ENCODE measurements at places on chromosomes 3 and 15.
A peak's percentile ranks its signal among the peaks of the same experiment; 100 is the strongest.

DNA sequence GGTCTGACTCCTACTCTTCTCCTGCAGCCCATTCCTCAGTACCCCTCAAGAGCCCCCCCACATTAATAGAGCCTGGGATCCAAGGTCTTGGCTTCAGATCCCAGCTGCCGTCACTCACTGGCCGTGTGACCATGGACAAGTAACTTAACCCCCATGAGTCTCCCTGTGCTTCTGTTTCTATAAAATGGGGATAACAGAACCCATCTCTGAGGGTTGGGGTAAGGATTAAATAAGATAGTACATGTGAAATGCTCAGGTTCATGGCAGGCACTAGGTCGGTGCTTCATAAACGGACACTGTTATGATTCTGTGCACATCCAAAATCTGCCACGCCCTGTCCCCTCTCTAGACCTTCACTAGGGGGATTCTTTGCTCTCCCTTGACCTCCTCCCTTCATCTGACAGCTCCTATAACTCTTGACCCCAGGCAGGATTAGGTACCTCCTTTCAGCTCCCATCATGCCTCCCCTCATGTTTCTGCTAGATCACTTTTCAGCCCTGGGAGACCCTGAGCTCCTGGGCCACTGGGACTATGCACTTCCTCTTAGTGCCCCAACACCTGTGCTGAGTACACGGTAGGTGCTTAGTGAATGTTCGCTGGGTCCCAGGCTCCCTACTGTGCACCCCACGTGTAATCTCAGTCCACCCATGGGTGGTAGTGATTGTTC lies 1.5 kb downstream of the CAND2 start:
- DNase-seq = no peak

GRCh38 chr3:184335291-184335660 lies 2.1 kb upstream of the FAM131A start:
- no peak for DNase-seq

DNA sequence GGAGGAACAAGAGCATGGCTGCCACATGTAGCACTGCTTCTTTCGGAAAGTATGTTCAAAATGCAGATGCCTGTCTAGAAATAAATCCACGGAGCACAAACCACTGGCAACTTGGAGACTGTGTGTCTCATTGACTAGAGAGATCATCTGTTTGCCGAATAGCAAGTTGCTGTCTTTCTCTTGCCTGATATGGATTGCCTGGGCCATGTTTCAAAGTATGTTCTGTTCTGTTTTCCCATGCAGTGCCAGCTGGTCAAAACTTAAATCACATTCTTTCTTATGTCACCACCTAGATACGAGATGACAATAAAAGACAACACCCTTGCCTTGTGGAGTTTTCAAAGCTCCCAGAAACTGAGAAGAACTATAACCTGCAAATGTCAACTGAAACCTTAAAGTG lies 318.9 kb downstream of the RYR3 start:
- DNase-seq = no peak

DNA sequence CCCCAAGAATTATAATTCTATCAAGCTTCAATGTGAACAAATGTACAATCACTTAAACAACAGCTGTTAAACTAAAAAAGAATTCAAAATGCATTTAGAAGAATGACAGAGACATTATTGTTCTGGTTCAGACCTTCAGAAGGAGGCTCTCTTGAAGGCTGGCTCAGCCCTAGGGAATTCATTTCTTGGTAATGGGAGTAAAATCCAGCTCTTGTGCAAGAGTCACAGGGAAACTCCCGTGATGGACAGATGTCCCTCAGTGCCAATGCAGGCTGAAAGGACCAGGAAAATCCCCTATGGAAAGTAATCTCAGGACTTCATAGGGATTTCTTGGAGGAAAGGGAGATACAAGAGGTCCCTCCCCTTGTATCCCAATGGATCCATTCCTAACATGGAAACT lies 149.9 kb upstream of the STT3B start:
- no peak for DNase-seq

DNA sequence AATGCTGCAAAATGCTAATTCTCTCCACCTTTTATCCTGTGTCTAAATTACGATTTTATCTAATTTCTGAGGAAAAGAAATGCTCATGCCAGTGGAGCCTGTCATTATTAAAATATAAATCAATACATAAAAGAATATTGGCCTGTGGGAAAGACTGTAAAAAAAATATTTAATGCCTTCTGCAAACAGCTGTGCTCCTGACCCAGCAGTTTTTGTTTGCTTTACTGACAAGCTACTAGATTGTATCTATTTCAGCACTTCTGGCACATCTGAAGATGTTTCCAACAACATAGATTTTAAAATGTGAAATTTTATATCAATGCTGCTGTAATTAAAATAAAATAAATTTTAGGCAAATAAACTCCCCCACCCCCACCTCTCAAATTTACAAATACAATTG lies 493.6 kb upstream of the AGTR1 start:
- no peak for DNase-seq

DNA sequence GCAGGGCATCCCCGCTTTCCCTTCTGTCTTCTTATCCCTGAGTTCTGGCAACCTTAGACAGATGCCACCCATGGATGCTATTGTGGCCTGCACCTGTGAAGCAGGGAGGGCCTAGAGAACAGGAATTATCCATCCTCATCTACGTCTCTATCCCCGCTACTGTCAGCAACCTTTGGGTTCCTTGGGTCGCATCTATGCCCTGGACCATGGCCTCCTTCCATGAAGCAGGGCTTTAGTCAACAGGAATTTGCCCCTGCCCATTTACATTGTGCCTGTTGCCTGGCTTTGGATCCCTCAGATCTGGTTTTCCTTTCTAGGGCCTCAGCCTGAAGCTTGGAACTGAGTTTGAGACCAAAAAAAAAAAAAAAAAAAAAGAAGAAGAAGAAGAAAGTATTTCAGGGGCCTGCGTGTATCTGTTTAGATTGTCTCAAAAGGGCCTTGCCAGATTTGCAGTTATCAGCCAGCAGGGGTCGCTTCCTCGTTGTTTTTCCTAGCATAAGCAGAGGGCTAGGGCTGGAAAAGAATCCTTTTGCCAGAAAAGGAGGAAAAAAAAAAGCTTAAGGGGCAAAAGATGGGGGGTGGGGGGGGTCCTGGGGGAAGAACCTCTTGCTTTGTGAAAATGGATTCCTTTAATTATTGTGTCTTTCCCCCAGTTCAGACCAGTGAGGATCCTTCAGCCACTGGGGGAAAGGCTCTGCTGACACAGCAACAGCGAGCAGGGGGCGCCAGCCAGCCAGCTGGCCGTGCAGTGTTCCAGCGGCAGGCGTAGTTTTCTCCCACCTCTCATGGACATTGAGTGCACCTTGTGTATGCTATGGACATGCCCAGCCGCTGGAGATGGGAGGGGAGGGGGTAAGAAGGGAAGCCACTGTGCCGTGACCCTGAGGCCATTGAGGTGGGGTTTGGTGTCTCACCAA lies 65.7 kb upstream of the ALDH1L1 start:
- peak; percentile 15 for DNase-seq

DNA sequence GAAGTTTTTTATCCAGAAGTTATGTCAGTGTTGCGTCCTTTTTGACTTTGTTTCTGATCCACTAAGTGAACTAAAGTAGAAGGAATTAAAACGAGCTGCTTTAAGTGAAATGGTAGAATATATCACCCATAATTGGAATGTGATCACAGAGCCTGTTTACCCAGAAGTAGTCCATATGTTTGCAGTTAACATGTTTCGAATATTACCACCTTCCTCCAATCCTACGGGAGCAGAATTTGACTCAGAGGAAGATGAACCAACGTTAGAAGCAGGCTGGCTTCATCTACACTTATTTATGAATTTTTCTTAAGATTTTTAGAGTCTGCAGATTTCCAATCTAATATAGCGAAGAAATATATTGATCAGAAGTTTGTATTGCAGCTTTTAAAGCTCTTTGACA lies 57.6 kb downstream of the DNAH1 start:
- DNase-seq = no peak

DNA sequence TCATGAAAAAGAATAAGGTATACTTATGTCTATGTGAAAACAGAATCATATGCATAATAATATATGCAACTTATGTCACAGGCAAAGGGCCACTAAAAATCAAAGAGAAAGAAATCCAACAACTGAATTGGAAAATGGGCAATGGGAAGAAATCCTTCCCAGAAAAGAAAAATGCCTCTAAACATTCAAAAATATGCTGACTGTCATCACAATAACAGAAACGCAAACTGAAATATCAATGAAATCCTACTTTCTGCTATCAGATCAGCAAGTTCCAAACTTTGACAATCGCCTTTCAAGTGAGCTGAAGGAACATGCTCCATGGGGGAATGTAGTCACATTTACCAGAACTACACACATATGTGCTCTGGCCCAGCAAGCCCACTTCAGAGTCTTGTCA lies 99.4 kb upstream of the KLF13 start:
- no peak for DNase-seq
